ENCODE measurements at places on chromosomes 11 and 22. TPM values are rescaled to one million over a fixed set of nuclear protein-coding genes. Genes with fewer than 3 reads are reported as not detected.

- peak; percentile 40 for ATAC-seq
Measured at GRCh38 chr11:61598886-61599868, 18.3 kb upstream of the SYT7 start.

- peak; percentile 73 for ATAC-seq
Measured at GRCh38 chr11:76266286-76267100, 60.2 kb upstream of the WNT11 start.

- ATAC-seq, result no peak
Measured at GRCh38 chr22:46744581-46744980, 6.5 kb upstream of the CERK start.

DNA sequence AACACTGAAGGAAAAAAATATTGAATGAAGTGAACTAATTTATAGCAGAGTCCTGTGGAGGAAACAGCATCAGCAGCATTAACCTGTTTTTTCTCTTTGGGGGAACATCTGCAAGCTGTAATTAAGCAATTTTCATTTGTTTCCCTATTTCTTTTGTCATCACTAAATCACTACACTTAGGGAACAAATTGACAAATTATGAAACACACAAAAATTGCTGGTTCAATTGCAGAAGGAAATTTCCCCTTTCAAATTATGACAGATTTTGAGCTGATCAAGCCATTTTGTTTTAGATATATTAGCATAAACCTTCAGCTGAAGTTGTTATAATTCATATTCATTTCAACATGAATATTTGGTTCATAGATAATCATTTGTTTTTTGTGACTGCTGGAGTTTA, 22.2 kb upstream of the RAG2 start:
- no peak for ATAC-seq

GRCh38 chr11:33063326-33063881, 24.0 kb downstream of the TCP11L1 start:
- no peak for ATAC-seq

DNA sequence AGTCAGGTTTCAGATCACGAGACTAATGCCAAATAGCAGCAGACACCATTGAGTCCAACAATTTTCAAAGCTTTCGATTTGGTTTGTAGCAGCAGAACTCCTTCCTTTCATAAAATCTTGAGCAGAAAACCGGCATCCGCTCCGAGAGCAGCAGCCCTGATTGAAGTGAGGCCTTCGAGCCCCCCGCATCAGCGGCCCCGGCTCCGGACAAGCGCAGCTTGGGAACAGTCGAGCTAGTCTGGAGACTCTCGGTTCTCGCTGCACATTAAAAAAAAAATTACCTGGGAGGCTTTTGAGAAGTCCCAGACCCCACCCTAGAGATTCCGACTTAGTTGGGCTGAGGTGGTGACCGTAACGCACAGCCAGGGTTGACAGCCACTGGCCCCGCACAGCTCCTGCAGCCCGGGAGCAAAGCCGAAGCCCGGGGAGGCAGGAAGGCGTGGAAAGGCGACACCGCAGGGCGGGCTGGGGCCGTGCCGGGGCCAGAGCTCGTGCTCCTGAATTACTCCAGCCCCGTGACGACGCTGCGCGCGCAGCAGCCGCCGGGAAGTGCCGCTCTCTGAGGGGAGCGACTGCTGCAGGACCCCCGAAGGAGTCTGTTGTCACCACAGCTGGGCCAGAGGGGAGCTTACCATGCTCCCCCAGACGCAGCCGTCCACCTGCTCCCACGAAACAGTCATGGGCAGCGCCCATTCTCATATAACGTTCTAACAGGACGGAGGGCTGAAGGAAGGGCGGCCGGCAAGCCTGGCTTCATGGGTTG, 57.8 kb downstream of the SPATA19 start:
- peak; percentile 34 for ATAC-seq

DNA sequence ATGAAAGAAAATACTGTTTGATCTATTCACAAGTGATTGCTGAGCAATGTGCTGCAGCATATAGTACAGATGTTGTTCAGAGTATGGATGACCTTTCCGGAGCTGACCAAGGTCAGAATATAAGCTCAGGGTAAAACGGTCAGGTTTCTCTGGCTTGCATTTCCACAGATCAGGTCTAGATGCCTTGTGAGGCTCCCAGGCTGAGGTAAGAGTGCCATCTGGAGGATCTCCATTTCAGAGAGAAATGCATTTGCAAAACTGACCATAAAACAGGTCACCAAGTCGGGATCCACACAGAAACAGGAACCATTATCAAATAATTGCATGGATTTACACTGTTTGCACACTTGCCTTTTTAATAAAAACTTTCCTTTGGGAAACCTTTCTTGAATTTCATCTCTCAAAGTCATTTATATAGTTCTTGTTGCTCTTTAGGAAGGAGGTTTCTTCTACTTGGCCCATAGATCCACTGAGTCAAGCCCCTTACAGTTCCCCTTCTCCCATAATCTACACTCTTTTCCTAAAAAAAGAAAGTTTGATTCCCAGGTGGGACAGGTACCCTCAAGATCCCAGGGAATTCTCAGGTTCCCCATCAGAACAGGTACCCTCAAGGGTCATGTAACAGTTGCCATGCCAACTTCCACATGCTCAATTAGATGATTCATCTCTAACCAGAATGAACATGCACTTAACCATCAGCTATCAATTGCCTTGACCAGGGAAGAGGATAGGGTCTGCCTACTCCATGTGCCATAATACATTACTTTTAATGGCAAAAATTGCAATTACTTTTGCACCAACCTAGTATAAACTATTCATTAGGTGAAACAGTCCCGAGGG, 25.0 kb upstream of the TMPRSS5 start:
- ATAC-seq, result no peak

- no peak for ATAC-seq
Measured at GRCh38 chr22:18997925-18998315, 61.8 kb upstream of the PRODH start.

- no peak for ATAC-seq
Measured at GRCh38 chr11:32487270-32487669, 51.9 kb upstream of the WT1 start.

- no peak for ATAC-seq
Measured at GRCh38 chr11:67032830-67033551, 10.1 kb downstream of the SYT12 start.

- no peak for ATAC-seq
Measured at GRCh38 chr11:113059548-113059947, 98.3 kb downstream of the NCAM1 start.

DNA sequence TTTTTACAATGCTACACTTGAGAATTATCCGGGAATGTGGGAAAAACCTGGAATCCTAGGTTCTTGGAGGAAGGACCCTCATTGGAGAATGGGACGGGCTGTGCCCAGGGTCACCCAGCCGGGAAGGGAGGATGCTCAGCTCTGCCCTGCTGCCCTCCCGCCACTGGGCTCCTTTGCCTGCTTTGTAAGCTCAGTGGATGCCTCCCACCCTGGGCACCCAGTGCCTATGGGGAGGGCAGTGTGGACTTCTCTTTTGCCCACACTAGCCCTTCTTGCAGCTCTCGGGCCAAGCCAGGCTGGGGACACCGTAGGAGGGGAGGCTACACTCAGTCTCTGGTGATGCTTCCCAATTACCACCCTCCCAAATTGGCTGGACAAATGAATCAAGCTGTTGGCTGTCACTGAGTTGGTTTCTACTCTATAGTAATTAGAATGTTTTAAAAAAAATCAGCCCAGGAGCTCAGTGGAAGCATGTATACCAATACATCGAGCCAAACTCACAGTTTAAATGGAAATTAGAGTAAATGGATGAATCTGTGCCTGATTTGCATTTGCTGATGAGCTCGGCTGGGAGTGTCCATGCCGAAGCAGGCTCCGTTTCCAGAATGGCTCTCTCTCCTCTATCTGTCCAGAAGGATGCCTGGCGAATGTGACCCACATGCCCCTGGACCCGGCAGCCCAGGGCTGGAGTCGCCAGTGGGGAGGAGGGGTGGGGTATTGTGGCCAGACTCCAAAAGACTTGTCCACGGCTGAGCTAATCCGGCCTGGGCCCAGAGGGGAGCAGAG, 317.0 kb downstream of the CTTN start:
- ATAC-seq, result no peak

Gene MPZL2
- 8.7 TPM for total RNA-seq

Gene VPS37C
- 41.9 TPM for total RNA-seq

Gene NFAM1
- 3.4 TPM for total RNA-seq

Gene CAPN1
- 134 TPM for total RNA-seq

Gene IL10RA
- total RNA-seq, result 37.3 TPM

Gene SEPTIN5
- 21.9 TPM for total RNA-seq

Gene KCNJ1
- not detected for total RNA-seq

Gene TRABD
- 17.5 TPM for total RNA-seq
